ENCODE measurements at places on chromosomes 2 and 18. TPM values are rescaled to one million over a fixed set of nuclear protein-coding genes. Genes with fewer than 3 reads are reported as not detected.

The CRYGC gene
- total RNA-seq = not detected

The PJVK gene
- total RNA-seq = 2.2 TPM

The PHOSPHO2 gene
- total RNA-seq = 2.5 TPM

The TLX2 gene
- total RNA-seq = 0.55 TPM

The CCDC85A gene
- total RNA-seq = not detected

The PDE1A gene
- total RNA-seq = not detected

The RUFY4 gene
- total RNA-seq = 0.88 TPM

The CRYBA2 gene
- total RNA-seq = not detected

The MC5R gene
- not detected for total RNA-seq

The CTAGE1 gene
- total RNA-seq = not detected

The PTPRM gene
- 3.4 TPM for total RNA-seq

The RAB27B gene
- total RNA-seq = 3.4 TPM

The FKBP1B gene
- total RNA-seq = 0.58 TPM

The LRRC30 gene
- total RNA-seq = not detected

The CHST9 gene
- total RNA-seq = not detected

The HOXD3 gene
- not detected for total RNA-seq

The SETBP1 gene
- 2.7 TPM for total RNA-seq

The MYO5B gene
- total RNA-seq = not detected

The KLHL41 gene
- total RNA-seq = not detected

The KIAA2012 gene
- total RNA-seq = not detected

The SDC1 gene
- 0.15 TPM for total RNA-seq

The GMCL1 gene
- 27.5 TPM for total RNA-seq

The ACADL gene
- not detected for total RNA-seq

The ITGB1BP1 gene
- 95.3 TPM for total RNA-seq

The FAM124B gene
- total RNA-seq = 0.58 TPM

The PSD4 gene
- total RNA-seq = 290 TPM

The CFAP65 gene
- total RNA-seq = not detected

The TTLL4 gene
- 28.6 TPM for total RNA-seq

The UGT1A3 gene
- not detected for total RNA-seq

The RAB17 gene
- total RNA-seq = not detected

The EFEMP1 gene
- total RNA-seq = not detected

The PREB gene
- 58.4 TPM for total RNA-seq

The MEIS1 gene
- total RNA-seq = not detected

The ITGA4 gene
- total RNA-seq = 207 TPM

The VPS4B gene
- 66.3 TPM for total RNA-seq

The TUBA3E gene
- total RNA-seq = not detected

The DSG2 gene
- 0.53 TPM for total RNA-seq

The DUSP11 gene
- total RNA-seq = 25.5 TPM

The MAT2A gene
- 243 TPM for total RNA-seq

The CD207 gene
- not detected for total RNA-seq

The CPLX4 gene
- total RNA-seq = not detected

The IL1R2 gene
- not detected for total RNA-seq

The DTNA gene
- total RNA-seq = not detected

The CABLES1 gene
- total RNA-seq = 2.0 TPM

The CCL20 gene
- total RNA-seq = not detected

The SERTAD2 gene
- total RNA-seq = 18.1 TPM

The NFU1 gene
- total RNA-seq = 24.8 TPM

The DSC3 gene
- not detected for total RNA-seq

The TMEM178A gene
- total RNA-seq = not detected

The SLC9A4 gene
- 0.13 TPM for total RNA-seq

The CPS1 gene
- not detected for total RNA-seq

The INHBB gene
- total RNA-seq = not detected

Data from activated naive CD4-positive, alpha-beta T cell treated with anti-CD3 and anti-CD28 coated beads, Interleukin-2, amount 10 ng/mL, durations not matched to agents 5 hours and 36 hours (primary cell).